ENCODE measurements at places on chromosomes 5 and 9. TPM values are rescaled to one million over a fixed set of nuclear protein-coding genes. Genes with fewer than 3 reads are reported as not detected.

DNA sequence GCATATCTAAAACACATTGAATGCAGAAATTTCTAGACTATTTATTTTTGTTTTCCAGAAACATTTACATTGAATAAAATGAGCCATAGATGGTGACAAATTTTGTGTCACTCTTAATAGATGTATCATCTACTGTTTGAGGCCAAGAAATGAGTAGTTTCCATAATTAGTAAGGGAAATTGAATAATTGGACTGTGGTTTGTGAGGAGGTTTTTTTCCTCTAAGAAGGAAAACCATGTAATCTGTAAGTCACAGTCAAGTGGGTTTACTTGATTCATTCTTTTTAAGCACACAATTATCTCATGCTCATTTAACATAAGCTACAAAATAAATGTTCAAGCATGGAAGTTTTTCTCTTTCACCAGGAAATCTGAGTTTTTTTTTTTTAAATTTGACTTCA is 876.4 kb downstream of the NR2F1-AS1 start:
- H3K4me3 ChIP-seq, result no peak overlapping the region
- H3K27me3 ChIP-seq, result no peaks in the 10 kb centered on the region
- H3K27ac ChIP-seq, result no peak overlapping the region
- no peaks in the 10 kb centered on the region for H3K4me1 ChIP-seq

GRCh38 chr9:89923961-89924504 is 319.2 kb downstream of the GADD45G start:
- peaks cover 7% of the 10 kb centered on the region for H3K27me3 ChIP-seq
- peak; percentile 76 for DNase-seq
- peaks cover 43% of the 10 kb centered on the region for H3K4me1 ChIP-seq
- no peaks in the 10 kb centered on the region for H3K36me3 ChIP-seq
- H3K4me3 ChIP-seq, result peak overlapping the region; percentile 67

- no peaks in the 10 kb centered on the region for H3K36me3 ChIP-seq
- peaks cover 3% of the 10 kb centered on the region for H3K4me1 ChIP-seq
Observed at GRCh38 chr5:176723440-176723839, 76.2 kb downstream of the TSPAN17 start.

LYRM7 gene
- total RNA-seq, result 18.1 TPM

GRCh38 chr9:76818271-76818670 is 54.0 kb downstream of the PCA3 start:
- H3K36me3 ChIP-seq, result no peaks in the 10 kb centered on the region
- no peak overlapping the region for H3K27ac ChIP-seq
- DNase-seq, result no peak
- H3K27me3 ChIP-seq, result peaks cover 3% of the 10 kb centered on the region
- H3K4me3 ChIP-seq, result no peak overlapping the region

DEPDC1B gene
- 20.5 TPM for total RNA-seq

GRCh38 chr9:135087489-135087792 is at the start of gene OLFM1:
Gene OLFM1, plus strand, starts transcription at chr9:135087668. Its CDS starts 322 bp downstream, at chr9:135087990.
- H3K27ac ChIP-seq, result no peak within 1 kb of the TSS
- H3K27me3 ChIP-seq, result peaks cover 39% of the 10 kb centered on the region
- H3K36me3 ChIP-seq, result no peaks in the 10 kb centered on the region
- DNase-seq, result peak; percentile 81

DMGDH gene
- not detected for total RNA-seq

GRCh38 chr5:118980017-118980416 is 8.3 kb downstream of the DTWD2 start:
- H3K27me3 ChIP-seq, result peaks cover 2% of the 10 kb centered on the region
- no peak for DNase-seq
- H3K4me1 ChIP-seq, result no peaks in the 10 kb centered on the region
- no peak overlapping the region for H3K27ac ChIP-seq
- H3K4me3 ChIP-seq, result no peak overlapping the region

FAXDC2 gene
- not detected for total RNA-seq

DNA sequence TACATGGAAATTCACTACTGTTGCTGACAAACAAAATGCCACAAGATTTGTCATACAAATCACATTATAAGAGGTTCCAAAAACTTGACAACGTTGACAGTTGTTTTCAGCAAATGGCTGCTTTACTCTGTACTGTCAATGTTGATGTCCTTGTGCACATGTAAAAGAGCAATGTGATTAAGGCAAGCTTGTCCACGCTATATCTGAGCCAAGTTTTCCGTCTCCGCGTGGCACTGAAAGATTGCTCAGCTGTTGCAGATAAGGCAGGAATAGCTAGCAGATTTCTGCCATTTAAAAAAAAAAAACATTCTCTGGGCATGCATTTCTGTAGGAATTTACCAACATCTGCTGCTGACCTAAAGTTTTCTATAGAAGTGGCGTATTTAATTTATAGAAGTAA is 46.4 kb upstream of the MEF2C start:
- no peak overlapping the region for H3K27ac ChIP-seq
- no peaks in the 10 kb centered on the region for H3K36me3 ChIP-seq
- H3K27me3 ChIP-seq, result no peaks in the 10 kb centered on the region
- no peak for DNase-seq
- no peak overlapping the region for H3K4me3 ChIP-seq

DNA sequence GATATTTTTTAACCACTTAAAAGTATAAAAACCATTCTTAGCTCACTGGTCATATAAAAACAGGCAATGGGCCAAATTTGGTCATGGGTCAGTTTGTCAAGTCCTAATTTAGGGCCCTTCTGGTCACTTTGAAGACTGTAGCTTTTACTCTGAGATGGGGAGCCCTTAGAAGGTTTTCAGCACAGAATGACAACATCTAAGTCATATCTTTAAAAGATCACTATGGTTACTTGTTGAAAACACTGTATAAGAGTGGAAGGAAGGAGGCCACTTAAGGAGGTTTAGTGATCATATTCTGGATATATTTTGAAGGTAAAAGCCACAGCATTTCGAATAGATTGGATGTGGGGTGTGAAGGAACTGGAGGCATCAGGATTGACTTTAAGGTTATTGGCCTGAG is 76.7 kb downstream of the STRBP start:
- no peak for DNase-seq
- H3K36me3 ChIP-seq, result peaks cover 3% of the 10 kb centered on the region
- no peaks in the 10 kb centered on the region for H3K4me1 ChIP-seq
- no peaks in the 10 kb centered on the region for H3K27me3 ChIP-seq

DNA sequence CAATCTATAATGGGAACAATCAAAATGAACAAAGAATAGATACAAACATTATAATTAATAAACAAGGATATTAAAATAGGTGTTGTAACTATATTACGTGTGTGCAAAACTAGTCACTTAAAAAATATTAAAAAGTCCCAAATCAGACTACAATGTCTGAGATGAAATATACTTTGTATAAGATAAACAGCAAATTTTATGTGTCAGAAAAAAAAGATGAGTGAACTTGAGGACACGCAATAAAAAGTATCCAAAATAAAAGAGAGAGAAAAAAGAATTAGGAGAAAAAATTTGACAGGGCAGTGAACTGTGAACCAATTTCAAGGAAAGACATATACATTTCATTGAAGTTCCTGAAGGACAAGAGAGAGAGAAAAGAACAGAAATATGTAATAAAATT is 37.0 kb downstream of the AGTPBP1 start:
- H3K27ac ChIP-seq, result no peak overlapping the region
- no peak overlapping the region for H3K4me3 ChIP-seq
- no peaks in the 10 kb centered on the region for H3K27me3 ChIP-seq
- H3K36me3 ChIP-seq, result peaks cover 12% of the 10 kb centered on the region

PCDHA1 gene
- total RNA-seq, result not detected

- H3K36me3 ChIP-seq, result no peaks in the 10 kb centered on the region
- H3K4me3 ChIP-seq, result no peak overlapping the region
- H3K4me1 ChIP-seq, result peaks cover 9% of the 10 kb centered on the region
- peaks cover 7% of the 10 kb centered on the region for H3K27me3 ChIP-seq
- DNase-seq, result peak; percentile 71
Observed at GRCh38 chr5:82620957-82621600, 342.9 kb upstream of the RPS23 start.

GRCh38 chr5:169753795-169754194 is 116.7 kb downstream of the DOCK2 start:
- no peaks in the 10 kb centered on the region for H3K27me3 ChIP-seq
- no peak overlapping the region for H3K4me3 ChIP-seq
- peaks cover 18% of the 10 kb centered on the region for H3K4me1 ChIP-seq
- H3K27ac ChIP-seq, result peak overlapping the region; percentile 57
- H3K36me3 ChIP-seq, result peaks cover 54% of the 10 kb centered on the region

DNA sequence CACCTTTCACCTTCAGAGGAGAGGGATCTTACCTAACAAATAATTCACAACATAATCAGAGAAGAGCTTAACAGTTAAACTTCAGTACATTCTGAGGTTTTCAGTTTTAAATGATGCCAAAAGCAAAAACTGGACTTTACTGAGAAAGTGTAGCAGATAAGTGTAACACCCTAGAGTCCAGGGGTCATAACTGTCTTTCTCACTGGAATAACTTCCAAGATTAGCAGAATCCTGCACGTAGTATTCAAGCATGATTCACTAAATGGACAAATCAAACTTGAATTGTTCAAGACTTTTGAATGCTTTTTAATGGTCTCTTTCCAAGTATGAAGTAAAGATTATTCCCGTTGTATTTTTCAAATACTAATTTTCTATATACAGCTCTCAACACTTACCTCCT is 180.1 kb upstream of the NREP start:
- no peaks in the 10 kb centered on the region for H3K36me3 ChIP-seq
- H3K4me1 ChIP-seq, result no peaks in the 10 kb centered on the region
- no peak overlapping the region for H3K27ac ChIP-seq
- H3K4me3 ChIP-seq, result no peak overlapping the region
- DNase-seq, result no peak
- no peaks in the 10 kb centered on the region for H3K27me3 ChIP-seq

DNAI1 gene
- total RNA-seq, result not detected

S100Z gene
- total RNA-seq, result 1.4 TPM

- no peaks in the 10 kb centered on the region for H3K36me3 ChIP-seq
- H3K27me3 ChIP-seq, result peaks cover 2% of the 10 kb centered on the region
- no peaks in the 10 kb centered on the region for H3K4me1 ChIP-seq
- no peak overlapping the region for H3K4me3 ChIP-seq
- DNase-seq, result no peak
Observed at GRCh38 chr9:90457386-90458190, 185.0 kb downstream of the DIRAS2 start.

GRCh38 chr9:107294756-107295155 is 11.7 kb downstream of the RAD23B start:
- no peak overlapping the region for H3K27ac ChIP-seq
- no peak for DNase-seq
- H3K36me3 ChIP-seq, result peaks cover 8% of the 10 kb centered on the region

GLDC gene
- total RNA-seq, result 1.1 TPM

- H3K36me3 ChIP-seq, result no peaks in the 10 kb centered on the region
- no peak for DNase-seq
- H3K4me3 ChIP-seq, result no peak overlapping the region
- peaks cover 3% of the 10 kb centered on the region for H3K4me1 ChIP-seq
Observed at GRCh38 chr9:70506159-70506558, 91.7 kb upstream of the KLF9 start.

GRCh38 chr9:112601636-112602035 is 115.0 kb downstream of the KIAA1958 start:
- peaks cover 5% of the 10 kb centered on the region for H3K4me1 ChIP-seq
- no peak overlapping the region for H3K27ac ChIP-seq
- DNase-seq, result no peak
- no peaks in the 10 kb centered on the region for H3K36me3 ChIP-seq
- no peak overlapping the region for H3K4me3 ChIP-seq

GRCh38 chr5:141958546-141959172 is 657 bp upstream of the PCDH12 start:
- peak; percentile 66 for DNase-seq
- no peaks in the 10 kb centered on the region for H3K36me3 ChIP-seq
- H3K4me3 ChIP-seq, result peak overlapping the region; percentile 78
- peaks cover 44% of the 10 kb centered on the region for H3K4me1 ChIP-seq
- no peaks in the 10 kb centered on the region for H3K27me3 ChIP-seq

DNA sequence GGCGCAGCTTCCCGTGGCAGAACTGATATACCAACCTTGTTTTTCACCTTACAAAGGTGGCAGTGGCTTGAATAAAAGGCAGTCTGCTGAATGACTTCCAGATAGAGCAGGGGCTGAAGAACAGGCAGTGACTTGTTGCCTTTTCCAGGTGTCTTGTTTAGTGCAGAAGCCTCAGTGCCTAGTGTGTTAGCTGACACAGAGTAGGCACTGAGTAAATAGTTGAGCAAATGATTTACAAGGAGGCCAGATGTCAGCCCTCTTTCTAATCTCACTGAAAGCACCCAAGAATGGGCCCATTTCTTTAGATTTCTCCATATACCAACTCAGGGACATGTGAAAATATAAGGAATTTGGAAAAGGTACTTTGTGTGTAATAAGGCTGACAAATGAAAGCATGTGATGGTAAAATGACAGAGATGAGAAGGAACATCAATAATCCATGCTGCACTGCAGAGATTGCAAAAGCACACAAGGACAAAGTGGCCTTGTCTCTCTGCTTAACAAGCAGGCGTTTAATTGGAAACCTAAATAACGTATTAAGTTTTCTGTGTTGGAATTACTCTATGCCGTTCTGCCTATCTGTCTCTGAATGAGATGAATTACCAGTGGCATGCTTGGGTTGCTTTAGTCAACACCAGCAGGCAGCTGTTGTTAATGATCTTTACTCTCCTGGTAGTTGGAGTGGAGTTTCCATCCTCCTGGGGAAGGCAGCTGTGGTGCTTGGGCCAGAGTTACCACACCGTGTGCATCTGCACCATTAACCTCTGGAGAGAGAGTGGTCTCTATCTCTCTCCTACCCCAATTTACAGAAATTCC is 360.1 kb upstream of the C9orf72 start:
- H3K4me1 ChIP-seq, result no peaks in the 10 kb centered on the region
- H3K36me3 ChIP-seq, result no peaks in the 10 kb centered on the region
- no peak overlapping the region for H3K4me3 ChIP-seq
- DNase-seq, result no peak
- H3K27ac ChIP-seq, result no peak overlapping the region

DNA sequence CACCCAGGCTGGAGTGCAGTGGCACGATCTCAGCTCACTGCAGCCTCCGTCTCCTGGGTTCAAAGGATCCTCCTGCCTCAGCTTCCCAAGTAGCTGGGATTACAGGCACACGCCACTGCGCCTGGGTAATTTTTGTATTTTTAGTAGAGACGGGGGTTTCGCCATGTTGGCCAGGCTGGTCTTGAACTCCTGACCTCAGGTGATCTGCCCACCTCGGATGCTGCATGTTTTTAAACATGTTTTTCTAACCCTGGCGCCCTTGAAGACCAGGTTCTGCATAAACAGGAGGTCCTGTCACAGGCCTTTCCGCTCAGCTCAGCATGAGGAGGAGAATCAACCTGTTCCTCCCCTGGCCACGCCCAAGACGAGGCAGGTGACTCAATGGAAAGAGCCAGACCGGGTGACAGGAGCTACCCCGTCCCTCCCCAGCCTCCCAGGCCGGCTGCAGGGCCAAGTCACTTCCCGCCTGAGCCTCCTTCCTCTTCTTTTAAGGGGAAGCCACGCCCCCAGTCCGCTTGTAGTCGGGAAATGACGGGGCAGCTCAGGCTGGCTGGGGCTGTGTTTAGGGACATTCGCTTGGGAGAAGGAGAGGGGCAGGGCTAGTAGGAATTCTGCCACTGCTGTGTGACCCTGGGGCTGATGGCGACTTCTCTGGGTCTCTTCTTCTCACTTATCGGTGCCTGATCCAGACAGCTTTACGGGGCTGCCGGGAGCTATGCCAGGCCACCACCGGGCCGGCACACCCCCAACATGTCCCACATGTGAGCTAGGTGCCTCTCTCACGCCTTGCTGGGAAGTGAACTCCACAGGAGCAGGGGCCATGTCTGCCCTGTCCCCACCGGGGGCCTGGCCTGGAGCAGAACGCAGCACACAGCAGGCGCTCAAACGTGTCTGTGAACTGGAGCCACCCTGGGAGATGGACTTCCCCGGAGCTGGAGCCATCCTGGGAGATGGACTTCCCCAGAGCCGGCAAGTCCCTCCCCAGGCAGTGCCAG is 6.1 kb downstream of the NOTCH1 start:
- peak; percentile 97 for DNase-seq
- H3K4me1 ChIP-seq, result peaks cover 43% of the 10 kb centered on the region
- peaks cover 44% of the 10 kb centered on the region for H3K36me3 ChIP-seq
- H3K27ac ChIP-seq, result peak overlapping the region; percentile 100

GRCh38 chr5:106510321-106510720 is 1160.4 kb downstream of the EFNA5 start:
- no peaks in the 10 kb centered on the region for H3K27me3 ChIP-seq
- no peak overlapping the region for H3K27ac ChIP-seq
- no peak for DNase-seq
- no peak overlapping the region for H3K4me3 ChIP-seq
- no peaks in the 10 kb centered on the region for H3K36me3 ChIP-seq

All from activated CD4-positive, alpha-beta T cell treated with anti-CD3 and anti-CD28 coated beads, Interleukin-2, amount 10 ng/mL, durations not matched to agents 24 days and 14 days (primary cell).